ENCODE measurements at places on chromosomes 7 and 10.

GRCh38 chr10:18659819-18660535 is 746 bp downstream of the ARL5B start:
- peak; percentile 26 for DNase-seq

- peak; percentile 21 for DNase-seq
Observed at GRCh38 chr10:105063796-105064195, 422.7 kb downstream of the SORCS3 start.

DNA sequence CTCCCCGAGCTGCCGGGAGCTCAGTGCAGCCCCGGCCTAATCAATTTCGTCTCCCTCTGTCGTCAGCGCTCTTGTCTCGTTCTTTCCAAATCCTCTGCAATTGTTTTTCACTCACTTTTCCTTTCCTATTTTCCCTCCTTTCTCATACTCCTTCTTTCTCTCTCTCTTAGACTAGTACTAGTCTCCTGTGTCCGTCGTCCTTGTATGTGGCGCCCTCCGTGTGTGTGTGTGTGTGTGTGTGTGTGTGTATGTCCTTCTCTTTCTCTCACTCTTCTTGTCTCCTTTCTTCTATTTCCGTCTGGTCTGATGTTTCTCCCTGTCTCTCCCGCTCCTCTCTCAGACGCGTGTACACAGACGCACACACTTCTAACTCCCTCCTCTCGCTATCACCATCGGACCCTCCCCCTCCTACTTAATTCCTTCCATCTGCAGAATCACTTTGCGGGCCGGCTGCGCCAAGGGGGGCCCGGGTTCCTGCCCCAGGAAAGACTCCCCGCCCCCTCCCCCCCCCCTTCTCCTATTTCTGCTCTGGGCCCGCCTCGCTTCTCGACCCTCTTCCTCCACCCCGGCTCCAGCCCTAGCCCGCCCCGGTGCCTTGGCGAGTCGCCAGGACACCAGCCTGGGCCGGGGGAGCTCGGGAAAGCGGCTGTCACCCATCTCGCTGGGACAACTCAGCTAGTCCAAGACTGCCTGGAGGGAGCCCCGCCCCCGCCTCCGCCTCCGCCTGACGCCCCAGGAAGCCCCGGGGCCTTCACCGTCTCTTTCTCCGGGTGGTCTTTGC is 743 bp upstream of the ZCCHC24 start:
- no peak for DNase-seq

DNA sequence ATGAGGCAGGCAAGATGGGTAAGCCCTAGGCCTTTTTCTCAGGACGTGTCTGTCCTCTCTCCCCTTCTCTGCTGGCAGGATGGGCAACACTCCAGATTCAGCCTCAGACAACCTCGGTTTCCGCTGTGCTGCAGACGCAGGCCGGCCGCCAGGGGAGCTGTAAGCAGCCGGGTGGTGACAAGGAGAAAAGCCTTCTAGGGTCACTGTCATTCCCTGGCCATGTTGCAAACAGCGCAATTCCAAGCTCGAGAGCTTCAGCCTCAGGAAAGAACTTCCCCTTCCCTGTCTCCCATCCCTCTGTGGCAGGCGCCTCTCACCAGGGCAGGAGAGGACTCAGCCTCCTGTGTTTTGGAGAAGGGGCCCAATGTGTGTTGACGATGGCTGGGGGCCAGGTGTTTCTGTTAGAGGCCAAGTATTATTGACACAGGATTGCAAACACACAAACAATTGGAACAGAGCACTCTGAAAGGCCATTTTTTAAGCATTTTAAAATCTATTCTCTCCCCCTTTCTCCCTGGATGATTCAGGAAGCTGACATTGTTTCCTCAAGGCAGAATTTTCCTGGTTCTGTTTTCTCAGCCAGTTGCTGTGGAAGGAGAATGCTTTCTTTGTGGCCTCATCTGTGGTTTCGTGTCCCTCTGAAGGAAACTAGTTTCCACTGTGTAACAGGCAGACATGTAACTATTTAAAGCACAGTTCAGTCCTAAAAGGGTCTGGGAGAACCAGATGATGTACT is 13.1 kb downstream of the PHKG1 start:
- DNase-seq, result peak; percentile 41

- DNase-seq, result no peak
Observed at GRCh38 chr7:117217106-117218035, 105.5 kb downstream of the WNT2 start.

GRCh38 chr7:140017543-140017942 is 45.2 kb downstream of the PARP12 start:
- no peak for DNase-seq

DNA sequence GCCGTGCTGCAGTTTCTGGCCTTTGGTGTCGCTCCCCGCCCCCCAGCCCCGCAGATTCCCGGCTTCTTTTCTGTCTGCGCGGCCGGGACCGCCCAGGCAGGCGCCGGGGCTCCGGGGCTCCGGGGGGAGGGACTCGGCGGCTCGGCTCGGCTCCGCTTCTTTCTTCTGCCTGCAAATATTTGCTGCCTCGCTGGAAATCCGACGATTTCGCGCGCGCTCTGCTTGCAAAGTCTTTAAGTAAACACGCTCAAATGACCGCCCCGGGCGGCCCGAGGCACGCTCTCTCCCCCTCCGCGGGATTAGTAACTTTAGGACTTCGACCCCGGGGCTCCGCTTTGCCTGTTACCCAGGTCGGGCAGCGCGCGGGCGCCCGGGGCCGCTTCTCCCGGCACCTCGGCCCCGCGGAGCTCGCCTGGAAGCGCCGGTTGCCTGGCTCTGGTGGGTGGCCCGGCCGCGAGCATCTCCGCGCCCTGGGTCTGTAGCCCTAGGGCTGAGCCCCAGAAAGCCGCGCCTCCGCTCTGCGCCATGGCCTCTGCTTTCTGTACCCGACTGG is 3.9 kb upstream of the GATA3 start:
- no peak for DNase-seq

GRCh38 chr10:109831846-109832245 is 91.5 kb downstream of the XPNPEP1 start:
- no peak for DNase-seq

DNA sequence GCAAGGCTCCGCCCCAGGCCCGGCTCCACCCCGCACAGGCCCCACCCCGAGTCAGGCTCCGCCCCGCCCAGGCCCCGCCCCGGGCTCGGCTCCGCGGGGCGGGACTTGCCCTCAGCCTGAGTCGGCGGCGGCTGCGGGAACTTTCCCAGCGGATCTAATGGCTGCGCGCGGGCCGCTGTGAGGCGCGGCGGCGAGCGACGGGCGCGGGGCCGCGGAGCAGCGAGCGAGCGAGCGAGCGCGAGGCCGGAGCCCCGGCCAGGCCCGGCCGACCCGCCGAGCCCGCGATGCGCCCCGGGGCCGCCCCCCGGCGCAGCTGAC is at the start of gene INPP5A:
Gene INPP5A (plus strand): TSS at position 104 of the 318 bp plus-strand sequence. CDS start 310 bp downstream, outside the sequence.
- no peak for DNase-seq

DNA sequence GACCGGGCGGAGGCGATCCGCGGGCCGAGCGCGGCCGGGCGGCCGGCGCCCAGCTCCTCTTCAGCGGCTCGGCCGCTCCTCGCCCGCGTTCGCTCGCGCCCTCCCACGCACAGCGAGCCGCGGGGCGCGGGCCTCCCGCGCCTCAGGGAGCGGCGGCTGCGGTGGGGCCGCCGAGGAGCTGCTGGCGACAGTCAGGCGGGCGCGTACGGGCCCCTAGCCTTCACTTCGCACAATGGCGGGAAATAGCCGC is at the start of gene MCMBP:
Gene MCMBP (minus strand): TSS at position 234 of the 250 bp plus-strand sequence. CDS start 259 bp downstream, outside the sequence.
- DNase-seq, result no peak
